ENCODE measurements at places on chromosomes 4 and X.

DNA sequence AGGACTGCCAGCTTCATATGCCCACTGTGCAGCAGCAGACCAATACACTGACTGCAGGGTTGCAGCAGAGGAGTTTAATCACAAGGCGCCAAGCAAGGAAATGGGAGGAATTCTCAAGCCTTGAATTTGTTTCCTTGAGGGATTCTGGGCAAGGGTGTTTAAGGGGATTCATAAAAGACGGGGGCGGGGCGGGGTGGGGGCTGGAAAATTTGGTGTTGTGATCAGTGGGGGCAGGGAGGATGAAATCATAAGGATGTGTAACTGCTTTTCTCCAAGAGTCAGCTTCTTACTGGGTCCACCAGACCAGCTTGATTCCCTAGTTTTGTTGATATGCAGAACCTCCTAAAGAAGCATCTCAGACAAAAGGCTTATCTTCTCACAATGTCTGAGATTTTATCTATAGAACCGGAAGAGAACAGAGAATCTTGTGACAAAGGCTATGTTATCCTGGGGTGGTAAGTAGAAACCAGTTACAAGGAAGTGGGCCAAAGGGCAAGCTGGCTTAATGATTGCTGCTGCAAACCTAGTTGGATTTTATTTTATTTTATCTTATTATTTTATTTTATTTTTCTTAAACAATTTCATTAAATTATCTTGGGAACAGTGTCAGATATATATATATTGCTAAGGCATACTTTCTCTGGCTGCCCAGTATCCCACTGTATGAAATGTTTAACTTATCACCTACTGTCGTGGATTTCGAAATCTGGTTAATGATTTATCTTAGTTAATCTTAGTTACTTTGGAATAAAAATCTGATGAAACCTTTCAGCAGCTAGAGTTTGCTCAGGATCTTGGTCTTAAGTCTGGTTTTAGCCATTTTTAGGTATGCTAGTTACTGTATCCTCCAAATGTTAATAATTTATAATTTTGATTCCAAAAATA is 276.4 kb downstream of the RPA4 start:
- no peak for DNase-seq

DNA sequence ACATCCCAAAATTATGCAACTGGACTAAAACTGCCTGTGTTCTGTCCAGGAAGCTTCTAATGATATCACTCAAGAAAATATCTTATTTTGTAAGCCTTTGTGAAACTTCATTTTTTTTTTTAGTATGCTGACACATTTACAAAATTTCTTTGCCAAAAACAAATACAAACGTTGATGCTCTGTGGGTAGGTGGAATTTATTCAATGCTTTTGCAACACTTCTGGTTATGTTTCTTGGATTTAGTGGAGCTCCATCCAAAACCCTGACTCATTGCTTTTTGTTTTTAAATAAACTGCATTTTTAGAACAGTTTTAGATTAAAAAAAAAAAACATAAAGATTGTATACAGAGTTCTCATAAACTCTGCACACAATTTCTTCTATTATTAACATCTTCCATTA is 250.9 kb upstream of the MAOA start:
- DNase-seq = no peak

- no peak for DNase-seq
Measured at GRCh38 chr4:165368114-165368513, 10.7 kb upstream of the CPE start.

GRCh38 chr4:161238033-161238432 is 925.8 kb downstream of the FSTL5 start:
- DNase-seq = no peak

GRCh38 chrX:69618803-69619202 is 2.9 kb downstream of the EDA start:
- DNase-seq = no peak

GRCh38 chr4:138005486-138005885 is 236.7 kb downstream of the SLC7A11 start:
- DNase-seq = no peak

DNA sequence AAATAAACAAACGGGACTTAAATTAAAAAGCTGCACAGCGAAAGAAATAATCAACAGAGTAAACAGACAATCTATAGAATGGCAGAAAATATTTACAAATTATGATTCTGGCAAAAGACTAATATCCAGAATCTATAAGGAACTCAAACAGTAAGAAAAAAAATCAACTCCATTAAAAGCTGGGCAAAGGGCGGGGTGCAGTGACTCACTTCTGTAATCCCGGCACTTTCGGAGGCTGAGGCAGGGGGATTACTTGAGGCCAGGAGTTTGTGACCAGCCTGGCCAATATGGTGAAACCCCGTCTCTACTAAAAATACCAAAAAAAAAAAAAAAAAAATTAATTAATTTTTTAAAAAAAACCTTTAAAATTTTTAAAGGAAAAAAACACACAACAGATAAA is 109.0 kb downstream of the ATP11C start:
- DNase-seq = no peak

GRCh38 chr4:10971800-10972401 is 287.3 kb upstream of the CLNK start:
- no peak for DNase-seq

GRCh38 chrX:24513416-24513815 is 48.3 kb downstream of the PDK3 start:
- DNase-seq = no peak

- DNase-seq = peak; percentile 58
Measured at GRCh38 chr4:113682730-113683537, 78.6 kb downstream of the CAMK2D start.

DNA sequence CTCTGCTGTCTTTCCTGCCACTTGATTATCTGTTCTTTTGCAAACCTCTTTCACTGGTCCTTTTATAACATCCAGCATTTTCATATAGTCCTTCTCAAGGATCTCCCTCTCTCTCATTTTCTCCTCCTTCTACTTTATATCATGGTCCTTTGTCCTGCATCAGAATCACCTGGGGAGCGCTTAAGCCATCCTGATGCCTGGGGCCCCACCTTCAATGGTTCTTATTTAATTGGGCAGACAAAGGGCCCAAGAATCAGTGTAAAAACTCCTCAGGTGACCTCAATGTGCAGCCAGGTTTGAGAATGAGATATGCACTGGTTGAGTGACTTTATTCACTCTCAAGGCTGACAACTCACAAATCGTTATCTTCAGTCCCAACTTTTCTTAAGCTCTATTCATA is 283.9 kb downstream of the UNC5C start:
- DNase-seq = no peak

DNA sequence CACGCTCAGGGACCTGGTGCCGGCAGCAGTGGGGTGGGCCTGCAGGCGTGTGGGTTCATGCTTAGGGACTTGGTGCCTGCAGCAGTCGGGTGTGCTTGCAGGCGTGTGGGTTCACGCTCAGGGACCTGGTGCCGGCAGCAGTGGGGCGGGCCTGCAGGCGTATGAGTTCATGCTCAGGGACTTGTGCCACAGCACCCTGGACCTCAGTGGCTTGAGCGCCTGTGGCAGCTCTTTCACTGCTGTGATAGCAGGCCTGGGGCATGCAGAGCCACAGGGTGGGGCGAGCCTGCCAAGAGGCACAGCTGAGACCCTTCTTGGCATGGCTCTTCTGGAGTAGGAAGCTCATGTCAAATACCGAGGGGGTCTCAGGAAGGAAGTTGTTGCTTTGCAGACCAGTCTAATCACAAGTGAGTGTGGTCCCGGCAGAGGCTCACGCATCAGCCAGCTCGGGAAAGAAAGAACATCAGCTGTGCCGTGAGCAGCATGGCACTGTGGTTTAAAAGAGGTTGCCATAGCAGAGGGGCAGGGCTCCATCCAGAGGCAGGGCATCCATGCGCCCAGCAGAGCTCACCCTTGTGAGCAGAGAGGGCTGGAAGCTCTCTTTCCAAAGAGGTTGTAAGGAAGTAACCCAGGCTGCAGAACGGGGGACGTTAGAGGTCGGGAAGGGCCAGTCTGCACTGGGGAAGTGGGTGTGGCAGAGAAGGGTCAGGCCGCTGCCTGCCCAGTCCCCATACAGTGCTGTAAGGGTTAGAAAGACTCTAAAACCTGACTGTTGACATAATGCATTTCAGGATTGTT is 21.1 kb downstream of the PIGG start:
- no peak for DNase-seq

- no peak for DNase-seq
Measured at GRCh38 chrX:30283456-30284200, 25.6 kb downstream of the NR0B1 start.

GRCh38 chr4:169037506-169037905 is 27.5 kb upstream of the CBR4 start:
- no peak for DNase-seq

DNA sequence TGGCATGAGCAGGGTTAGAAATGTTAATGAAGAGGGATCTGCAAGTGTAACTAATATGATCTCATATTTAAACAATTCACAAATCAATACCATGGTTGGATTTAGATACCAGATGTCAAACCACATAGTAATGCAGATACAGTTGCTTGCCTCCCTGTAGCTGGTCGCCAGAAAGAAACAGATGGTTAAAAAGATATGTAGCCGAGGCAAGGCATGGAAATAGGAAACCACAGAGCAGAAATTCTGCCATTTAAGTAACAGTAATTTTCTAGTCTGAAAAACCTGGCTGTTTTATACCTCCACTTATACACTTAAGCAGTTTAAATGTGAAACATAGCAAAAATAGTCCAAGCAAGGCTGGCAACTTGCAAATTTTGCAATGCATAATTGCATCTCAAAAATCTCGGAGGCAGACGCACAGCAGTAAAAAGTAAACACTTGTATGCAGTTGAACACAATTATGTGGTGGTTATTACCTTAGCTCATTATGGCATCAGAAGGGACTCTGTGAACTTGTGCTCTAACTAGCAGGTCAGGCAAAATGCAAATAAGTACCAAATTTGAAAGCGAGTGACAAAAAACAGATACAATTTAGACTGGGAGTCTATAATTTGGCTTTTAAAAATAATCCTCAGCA is 126.8 kb downstream of the NAA11 start:
- DNase-seq = no peak

GRCh38 chrX:150547375-150548115 is 20.9 kb upstream of the MTM1 start:
- no peak for DNase-seq

DNA sequence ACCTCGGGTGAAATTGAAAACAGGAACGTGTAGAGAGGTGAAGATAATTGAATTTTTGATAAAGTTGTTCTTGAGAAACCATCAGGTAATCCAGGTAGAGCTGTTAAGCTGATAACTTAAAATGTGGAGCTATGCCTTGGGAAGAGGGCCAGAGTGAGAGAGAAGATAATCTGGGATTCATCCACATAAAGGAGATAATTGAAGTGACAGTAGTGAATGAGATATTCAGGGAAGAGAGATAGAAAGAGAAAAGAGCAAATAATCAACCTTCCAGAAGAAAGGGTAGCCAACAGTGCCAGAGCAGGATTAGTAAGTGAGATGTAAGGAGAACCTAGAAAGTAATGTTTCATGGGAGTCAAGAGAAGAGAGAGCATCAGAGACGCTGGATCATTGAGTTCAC is 297.6 kb downstream of the PACRGL start:
- no peak for DNase-seq

- DNase-seq = no peak
Measured at GRCh38 chr4:123599920-123600810, 203.6 kb downstream of the SPRY1 start.

DNA sequence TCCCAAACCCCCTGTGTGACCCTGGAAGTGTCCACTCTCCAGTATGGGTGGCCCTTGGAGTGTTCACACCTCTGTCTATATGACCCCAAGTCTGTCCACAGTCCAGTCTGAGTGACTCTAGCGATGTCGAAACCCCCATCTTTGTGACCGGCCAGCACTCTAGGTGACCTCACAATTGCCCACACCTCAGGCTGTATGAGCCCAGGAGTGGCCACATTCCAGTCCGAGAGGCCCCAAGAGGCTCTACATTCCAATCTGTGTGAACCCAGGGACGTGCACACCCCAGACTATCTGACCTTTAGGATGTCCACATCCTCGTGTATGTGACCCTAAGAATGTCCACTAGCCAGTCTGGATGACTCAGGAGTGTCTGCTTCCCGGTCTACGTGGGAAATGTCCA is 7.3 kb upstream of the GLOD5 start:
- DNase-seq = no peak

DNA sequence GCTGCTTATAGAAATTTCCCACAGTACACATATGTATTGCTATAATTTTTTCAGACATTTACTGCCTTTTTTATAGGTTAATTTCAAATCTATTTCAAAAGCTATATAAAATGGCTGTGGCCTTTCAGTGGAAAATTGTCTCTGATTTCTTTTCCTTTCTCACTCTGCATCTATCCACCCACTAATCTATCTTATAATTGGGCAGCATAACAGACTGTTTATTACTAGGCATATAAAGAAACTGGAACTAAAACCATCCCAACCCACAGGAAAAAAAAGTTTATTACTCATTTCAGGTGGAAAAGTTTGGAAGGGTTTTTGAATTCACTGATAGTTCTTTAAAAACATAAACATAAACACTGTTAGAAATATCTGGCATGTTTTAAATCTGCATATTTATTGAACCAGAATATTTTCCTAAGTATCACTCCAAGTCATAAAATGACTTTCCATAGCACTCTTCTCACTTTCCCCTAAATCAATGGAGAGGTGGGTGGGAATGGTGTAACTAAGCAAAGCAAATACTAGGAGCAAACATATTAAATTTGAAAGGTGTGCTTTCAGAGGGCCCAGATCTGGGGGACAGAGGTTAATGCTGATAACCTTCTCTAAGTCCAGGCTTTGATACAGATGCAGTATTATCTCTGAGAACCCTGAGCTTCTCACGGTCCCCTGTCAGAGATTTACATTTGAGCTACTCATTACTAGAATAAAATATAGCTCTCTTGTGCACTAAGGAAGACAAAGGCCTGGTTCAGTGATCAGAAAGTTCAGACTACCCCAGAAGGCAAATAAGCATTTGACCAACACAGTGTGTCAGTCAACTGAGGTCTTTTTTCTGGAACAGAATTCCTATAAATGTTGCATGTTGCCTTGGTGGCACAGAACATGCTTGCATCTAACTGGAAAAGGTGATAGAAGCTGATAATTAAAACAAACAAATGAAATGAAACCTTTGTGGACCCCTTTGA is 328.3 kb downstream of the UNC5C start:
- DNase-seq = no peak

DNA sequence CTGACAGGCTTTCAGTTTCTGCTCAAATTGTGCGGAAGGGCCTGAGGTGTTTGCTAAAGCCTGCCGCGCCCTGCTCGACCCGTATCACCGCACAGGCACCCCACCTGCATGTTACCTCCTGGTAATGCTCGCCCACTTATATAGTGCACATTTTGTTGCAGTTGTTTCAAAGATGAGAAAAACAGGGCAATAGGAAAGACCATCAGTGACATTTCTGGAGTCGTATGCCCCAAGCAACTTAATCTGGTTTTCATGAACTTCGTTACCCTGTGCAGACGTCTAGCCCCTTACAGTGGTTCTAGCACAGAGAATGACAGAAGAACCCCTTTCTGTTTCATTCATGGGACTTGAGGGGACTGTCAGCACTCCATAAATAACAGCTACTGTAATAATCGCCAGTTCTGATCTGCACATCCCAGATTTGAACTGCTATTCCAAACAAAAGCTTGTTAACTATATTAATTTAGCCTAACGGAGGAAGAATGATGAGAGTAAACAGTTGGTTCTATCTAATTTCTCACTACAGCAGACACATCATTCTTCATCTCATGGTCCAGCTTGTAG is 940 bp upstream of the DCTD start:
- DNase-seq = no peak

Measured in activated T-helper 1 cell treated with anti-CD3 and anti-CD28 coated beads, Interleukin-2, amount 50 U/mL, for 16 hours (primary cell).